Tongue (tissue), 3 donors: ENCODE measurements at places on chromosomes 5 and 9.

GRCh38 chr9:127983847-127984289, 3.1 kb upstream of the EEIG1 start:
- no peak for DNase-seq

- DNase-seq = no peak
Measured at GRCh38 chr5:113118298-113118697, 141.7 kb downstream of the DCP2 start.

- no peak for DNase-seq
Measured at GRCh38 chr5:135601466-135601865, 22.7 kb upstream of the CXCL14 start.

DNA sequence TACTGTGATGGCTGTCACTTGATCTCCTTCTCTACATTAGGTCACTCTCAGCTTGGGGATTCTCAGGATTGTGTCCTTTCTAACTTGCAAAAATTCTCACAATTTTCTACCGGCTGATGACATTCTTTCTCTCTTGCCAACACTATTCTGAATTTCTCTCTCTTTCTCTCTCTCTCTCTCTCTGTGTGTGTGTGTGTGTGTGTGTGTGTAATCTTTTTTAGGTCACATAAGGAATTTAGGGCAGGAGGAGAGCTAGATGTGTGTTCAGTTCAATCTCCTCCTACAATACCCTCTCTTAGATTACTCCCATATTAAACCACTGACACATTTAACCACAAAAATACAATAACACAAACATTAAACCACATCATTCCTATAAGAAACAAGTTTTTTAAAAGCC, 242.3 kb upstream of the NREP start:
- no peak for DNase-seq

- DNase-seq = no peak
Measured at GRCh38 chr5:59496524-59497134, 396.9 kb downstream of the PDE4D start.
